GM23338 (cell line): ENCODE measurements at places on chromosomes 6 and 20. TPM values are rescaled to one million over a fixed set of nuclear protein-coding genes. Genes with fewer than 3 reads are reported as not detected.
A peak's percentile ranks its signal among the peaks of the same experiment; 100 is the strongest.

The MUCL3 gene
- 0.32 and 0.40 TPM in 2 replicates for polyA plus RNA-seq

GRCh38 chr6:167549213-167549612 lies 224.3 kb downstream of the TTLL2 start:
- DNase-seq, result no peak

DNA sequence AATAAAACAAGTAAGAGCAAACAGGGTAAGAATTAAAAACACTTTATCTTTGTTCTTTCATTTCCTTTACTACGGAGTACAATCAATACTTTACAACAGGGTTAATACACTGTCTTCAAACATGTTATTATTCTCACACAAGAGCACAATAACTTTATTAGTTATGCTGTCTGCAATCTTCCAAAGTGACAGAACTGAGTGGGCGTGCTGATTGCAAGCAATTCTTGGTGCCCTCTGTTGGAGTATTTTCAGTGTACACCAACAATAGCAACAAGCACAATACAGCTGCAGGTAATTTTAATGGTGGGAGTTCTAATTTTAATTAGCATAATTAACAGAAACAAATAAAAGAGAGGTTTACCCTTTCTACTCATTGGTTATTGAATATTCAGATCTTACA lies 33.9 kb upstream of the PTPRK start:
- DNase-seq, result no peak

DNA sequence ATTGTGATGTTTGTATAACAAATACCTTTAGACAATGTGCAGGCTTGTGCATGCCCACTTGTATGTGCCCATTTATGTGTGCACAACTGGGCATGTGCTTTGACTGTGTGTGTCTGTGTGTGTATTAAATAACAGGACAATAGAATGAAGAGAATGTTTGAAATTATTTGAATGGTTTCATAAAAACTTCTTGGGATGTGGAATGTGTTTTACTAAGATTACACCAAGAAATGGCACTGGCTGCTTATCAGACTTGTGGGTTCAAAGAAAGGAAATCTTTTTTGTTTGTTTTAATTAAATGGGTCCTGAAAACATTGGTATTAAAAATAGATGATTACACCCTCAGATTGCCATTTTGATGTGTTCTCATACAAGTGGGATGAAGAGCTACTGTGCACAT lies 191.6 kb upstream of the CCN2 start:
- no peak for DNase-seq

The SAMD10 gene
- polyA plus RNA-seq, result 2.1 and 3.2 TPM in 2 replicates

DNA sequence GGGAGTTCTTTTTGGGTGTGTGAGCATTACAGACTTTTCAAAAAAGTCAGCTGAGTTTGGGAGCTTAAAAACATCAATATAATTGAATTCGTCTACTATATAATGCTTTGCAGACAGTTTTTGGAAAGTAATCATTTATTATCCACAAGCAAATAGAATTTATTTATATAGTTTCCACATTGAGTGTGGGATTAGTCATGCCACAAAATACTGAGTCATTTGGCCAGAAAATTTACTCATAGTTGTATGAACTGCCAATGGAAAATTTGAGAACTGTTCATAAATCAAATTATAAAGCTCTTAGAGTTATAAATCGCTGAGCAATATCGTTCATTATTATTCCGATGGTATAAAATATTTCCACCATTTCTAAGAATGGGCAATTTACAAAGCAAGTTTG lies 5.0 kb downstream of the BEND6 start:
- DNase-seq, result no peak

The MUC21 gene
- polyA plus RNA-seq, result not detected in 2 replicates

GRCh38 chr6:10396785-10397184 lies 18.1 kb downstream of the TFAP2A start:
- DNase-seq, result no peak

The EEF1E1 gene
- 273 and 298 TPM in 2 replicates for polyA plus RNA-seq

The FAM184A gene
- polyA plus RNA-seq, result 10.6 and 13.7 TPM in 2 replicates

DNA sequence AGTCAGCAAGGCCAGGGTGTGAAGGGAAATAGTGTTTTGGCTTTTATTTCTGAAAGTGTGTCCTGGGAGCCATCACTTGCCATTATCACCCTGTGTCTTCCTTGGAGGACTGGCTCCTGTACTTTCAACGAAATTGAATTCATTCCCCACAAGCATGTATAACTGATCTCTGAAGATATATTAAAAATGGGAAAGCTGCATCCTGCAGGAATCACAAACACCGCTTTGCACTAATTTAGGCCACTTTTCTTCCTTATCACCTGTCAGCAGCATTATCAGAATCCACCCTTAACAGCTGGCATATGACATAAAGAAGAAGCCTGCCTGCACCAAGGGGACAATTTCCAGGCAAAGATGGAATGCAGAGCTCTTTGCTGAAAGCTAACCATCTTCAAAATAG lies 56.2 kb downstream of the LAMP5 start:
- no peak for DNase-seq

GRCh38 chr6:134170844-134171243 lies 118.4 kb upstream of the SLC2A12 start:
- DNase-seq, result no peak

DNA sequence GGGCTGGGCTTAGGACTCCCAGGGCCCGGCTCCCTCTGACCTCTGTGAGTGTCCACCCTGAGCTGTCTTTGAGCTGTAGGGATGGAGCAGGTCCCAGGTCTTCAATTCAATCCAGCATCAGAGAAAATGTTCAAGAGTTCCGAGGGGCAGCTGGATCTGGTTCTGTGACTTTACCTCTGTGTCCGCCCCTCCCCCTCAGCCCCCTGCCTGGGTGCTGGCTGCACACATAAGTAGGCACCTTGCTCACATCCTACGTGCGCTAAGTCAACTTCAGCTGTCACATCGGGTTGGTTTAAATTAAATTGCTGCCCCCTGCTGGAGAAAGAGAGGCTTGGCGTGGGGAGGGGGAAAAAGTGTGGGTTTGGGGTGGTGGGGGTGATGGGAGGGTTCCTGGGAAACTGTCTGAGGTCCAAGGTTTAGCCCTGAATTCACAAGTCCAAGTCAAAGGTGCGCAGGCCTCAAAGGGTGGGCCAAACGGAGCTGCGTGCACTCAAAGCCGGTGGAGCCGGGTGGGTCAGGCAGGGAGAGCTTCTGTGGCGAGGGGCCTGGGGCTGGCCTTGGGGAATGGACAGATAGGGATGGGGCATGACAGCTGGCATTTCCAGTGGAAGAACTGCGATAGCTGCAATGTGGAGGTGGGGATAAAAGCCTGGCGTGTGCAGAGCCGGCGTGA lies 3.0 kb downstream of the WFDC5 start:
- DNase-seq, result peak; percentile 83

DNA sequence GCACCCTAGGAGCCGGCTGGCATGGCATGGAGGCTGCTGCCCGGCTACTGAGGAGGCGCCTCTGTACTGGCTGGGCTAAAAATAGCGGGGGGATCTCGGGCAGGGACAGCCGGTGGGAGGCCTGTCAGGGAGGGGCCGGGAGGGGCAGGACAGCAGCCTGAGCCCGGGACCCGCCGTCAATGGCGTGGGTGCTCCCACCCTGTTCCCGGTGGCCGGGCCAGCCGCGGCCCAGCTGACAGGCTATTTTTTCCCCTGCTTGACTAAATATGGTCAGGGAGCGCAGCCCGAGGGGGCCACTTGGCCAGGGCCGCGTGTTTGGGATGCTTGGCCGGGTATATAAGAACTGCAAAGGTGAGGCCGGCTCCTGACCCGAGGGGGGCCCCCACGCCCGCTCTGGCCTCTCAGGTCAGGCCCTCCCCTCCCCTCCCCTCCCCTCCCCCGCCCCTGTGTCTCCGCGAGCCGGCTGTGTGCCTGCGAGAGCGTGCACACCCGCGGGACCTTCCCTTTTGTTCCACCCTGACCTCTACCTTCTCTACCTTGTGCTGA lies 74.4 kb upstream of the GATA5 start:
- peak; percentile 47 for DNase-seq

- DNase-seq, result no peak
Observed at GRCh38 chr6:63813566-63814120, 178.0 kb downstream of the PHF3 start.

GRCh38 chr6:33288141-33288920 lies 708 bp downstream of the WDR46 start:
- DNase-seq, result no peak

The ECT2L gene
- 0.14 and 0.15 TPM in 2 replicates for polyA plus RNA-seq

- DNase-seq, result no peak
Observed at GRCh38 chr20:45297786-45298497, 8.7 kb upstream of the RBPJL start.
